Heart right ventricle (tissue), 16 donors: ENCODE measurements at places on chromosomes 5 and 9. TPM values are rescaled to one million over a fixed set of nuclear protein-coding genes. Genes with fewer than 3 reads are reported as not detected.

GRCh38 chr9:107963246-107963645 is 473.7 kb upstream of the KLF4 start:
- no peak for DNase-seq

- no peak for DNase-seq
Measured at GRCh38 chr5:148060309-148060708, 3.5 kb upstream of the SPINK5 start.

GRCh38 chr9:120175031-120175430 is 404.9 kb downstream of the CDK5RAP2 start:
- DNase-seq = no peak

GRCh38 chr5:136162008-136162407 is 29.4 kb downstream of the SMAD5 start:
- DNase-seq = no peak

- DNase-seq = peak; percentile 58
Measured at GRCh38 chr9:123642291-123643278, 286.6 kb downstream of the CRB2 start.

- DNase-seq = no peak
Measured at GRCh38 chr5:56527174-56527573, 288.2 kb upstream of the MAP3K1 start.

- DNase-seq = no peak
Measured at GRCh38 chr5:157816682-157817386, 42.1 kb downstream of the CLINT1 start.

GRCh38 chr9:99389087-99390033 is 167.3 kb downstream of the SEC61B start:
- no peak for DNase-seq

PLPP7 gene
- polyA plus RNA-seq = 129 TPM

HBEGF gene
- 14.6 TPM for polyA plus RNA-seq

C9orf152 gene
- polyA plus RNA-seq = not detected

COL5A1 gene
- polyA plus RNA-seq = 19.7 TPM

IL5 gene
- polyA plus RNA-seq = not detected
